ENCODE measurements at places on chromosomes 3 and 15.

DNA sequence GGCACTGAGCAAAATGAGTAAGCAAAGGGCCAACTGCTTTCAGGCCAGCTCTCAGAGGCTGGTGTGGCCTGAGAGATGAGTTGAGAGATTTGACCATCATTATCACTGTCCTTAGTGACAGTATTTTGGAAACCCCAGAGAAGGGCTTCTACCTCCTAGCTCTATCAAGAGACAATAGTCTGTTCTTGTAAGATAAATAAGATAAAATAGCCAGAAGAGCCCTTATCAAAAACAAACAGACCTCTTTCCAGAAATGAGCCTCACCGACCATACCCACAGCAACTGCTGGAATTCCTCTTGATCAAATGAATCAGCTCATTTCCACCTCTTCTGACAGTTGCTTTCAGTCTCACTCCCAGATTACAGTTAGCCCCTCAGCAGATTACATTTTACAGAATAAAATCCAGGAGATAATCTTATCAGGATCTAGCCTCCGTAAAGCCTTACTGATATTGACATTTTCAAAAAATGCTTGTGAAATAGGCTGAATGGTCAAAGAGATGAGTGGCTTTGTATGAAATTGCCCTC lies 4.5 kb downstream of the HDC start:
- no peak for DNase-seq

DNA sequence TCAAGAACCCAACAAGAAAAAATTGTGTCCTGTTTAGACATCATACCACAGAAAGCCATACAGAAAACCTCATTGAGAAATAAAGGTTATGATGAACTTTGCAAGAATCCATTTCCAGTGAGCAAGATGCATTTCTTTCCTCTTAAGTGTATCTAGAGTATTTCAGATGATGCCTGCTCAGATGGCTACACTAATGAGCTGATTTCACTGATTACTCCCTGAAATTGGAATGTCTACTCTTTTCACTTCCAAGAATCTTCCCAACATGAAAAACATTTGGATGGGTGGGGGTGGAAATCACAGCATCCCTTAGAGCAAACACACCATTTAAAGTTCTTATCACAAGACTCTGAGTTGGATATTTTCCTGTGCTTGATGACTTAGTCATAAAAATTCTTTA lies 41.4 kb upstream of the IL12A start:
- DNase-seq: no peak

DNA sequence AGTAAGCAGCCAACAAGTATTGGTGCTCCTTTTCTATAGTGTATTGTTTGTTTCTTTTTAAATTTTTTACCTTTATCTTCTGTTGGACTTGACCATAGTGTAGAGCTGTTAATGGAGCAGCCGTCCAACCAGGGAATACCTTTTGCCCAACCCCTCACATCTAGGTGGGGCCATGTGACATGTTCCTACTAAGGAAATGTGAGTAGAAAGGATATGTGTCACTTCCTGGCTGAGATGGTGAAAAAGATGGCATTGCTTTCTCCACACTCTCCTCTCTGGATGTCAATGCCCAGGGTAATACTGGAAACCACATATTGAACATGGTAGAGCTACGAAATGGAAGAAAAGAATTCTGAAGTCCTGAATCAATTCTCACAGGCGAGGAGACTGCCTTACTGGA lies 218.8 kb downstream of the TBL1XR1 start:
- DNase-seq: no peak

- no peak for DNase-seq
Observed at GRCh38 chr3:149224736-149225594, 3.3 kb upstream of the CP start.

DNA sequence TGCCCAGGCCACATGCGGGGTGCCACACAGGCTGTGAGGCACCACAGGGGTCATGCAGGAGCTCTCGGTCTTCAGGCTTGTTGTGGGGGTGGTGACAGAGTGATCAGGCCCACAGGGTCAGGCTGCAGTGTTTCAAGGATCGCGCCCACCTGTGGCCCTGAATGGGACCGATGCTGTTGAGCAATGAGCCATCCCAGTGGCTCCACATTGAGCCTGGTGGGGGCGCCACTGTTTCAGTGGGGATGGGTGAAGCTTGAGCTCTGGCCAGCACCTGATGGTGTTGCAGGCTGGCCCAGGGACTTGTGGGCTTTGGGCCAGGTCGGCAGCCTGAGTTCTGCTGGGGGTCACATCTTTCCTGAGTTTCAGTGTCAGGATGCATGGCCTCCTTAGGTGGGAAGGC lies 230.1 kb downstream of the UBE3A start:
- no peak for DNase-seq

- no peak for DNase-seq
Observed at GRCh38 chr3:152396867-152397266, 128.1 kb downstream of the MBNL1 start.
